GM10248 (cell line): ENCODE measurements at places on chromosomes 6 and 20.

DNA sequence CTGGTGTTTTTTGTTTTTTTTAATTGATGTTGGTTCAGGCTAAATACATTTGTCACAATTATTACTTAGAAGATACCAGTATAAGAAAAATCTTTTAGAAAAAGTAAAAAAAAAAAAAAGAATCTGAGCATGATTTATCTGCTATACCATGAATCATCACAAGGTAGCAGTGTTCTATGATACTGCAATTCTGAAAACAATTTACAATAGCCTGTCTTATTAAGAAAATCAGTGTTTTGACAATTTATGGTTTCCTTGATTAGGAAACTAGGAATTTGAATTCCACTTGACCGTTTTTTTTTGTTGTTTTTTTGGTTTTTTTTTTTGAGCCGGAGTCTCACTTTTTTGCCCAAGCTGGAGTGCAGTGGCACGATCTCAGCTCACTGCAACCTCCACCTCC is 9.3 kb upstream of the MAK start:
- DNase-seq = no peak

GRCh38 chr6:25004357-25004756 is 68.6 kb upstream of the RIPOR2 start:
- no peak for DNase-seq

GRCh38 chr6:62516291-62517141 is 230.5 kb upstream of the KHDRBS2 start:
- DNase-seq = no peak

GRCh38 chr20:48923149-48923718 is 1.7 kb downstream of the ARFGEF2 start:
- DNase-seq = no peak

- no peak for DNase-seq
Measured at GRCh38 chr6:129501740-129502660, 208.0 kb downstream of the ARHGAP18 start.

DNA sequence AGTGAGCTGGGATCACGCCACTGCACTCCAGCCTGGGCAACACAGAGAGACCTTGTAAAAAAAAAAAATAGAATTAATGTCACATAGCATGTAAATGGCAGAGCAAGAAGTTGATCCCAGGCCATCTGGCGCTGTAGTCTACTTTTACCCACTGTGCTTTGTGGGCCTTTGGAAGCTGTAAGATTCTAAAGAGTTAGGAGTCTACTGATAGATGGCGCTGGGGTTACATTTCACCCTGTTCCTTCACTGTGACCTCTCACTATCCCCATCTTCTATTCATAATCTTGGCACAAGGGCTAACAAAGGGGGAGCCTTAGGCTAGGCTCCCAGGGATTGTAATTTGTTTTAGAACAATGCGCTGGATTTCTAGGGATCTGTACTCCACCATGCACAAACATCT is 24.4 kb downstream of the SIRPD start:
- no peak for DNase-seq

DNA sequence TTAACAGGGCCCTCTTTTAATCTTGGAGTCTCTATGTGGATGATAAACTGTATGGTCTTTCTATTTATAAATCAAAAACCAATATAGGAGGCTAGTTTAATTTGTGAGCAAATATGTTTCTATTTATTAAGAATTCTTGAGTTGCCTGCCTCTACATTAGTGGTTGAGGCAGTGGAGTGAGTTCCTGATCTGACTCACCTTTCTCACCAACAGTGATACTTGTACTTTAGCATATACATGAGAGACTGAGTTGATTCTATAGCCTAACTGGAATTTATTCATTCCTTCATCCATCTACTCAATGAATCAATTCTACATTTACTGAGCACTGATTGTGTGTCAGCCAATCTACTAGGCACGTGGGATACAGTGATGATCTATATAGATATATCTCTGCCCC is 126.9 kb downstream of the TRMT11 start:
- DNase-seq = no peak

GRCh38 chr20:7503501-7503900 is 436.8 kb downstream of the HAO1 start:
- DNase-seq = no peak

DNA sequence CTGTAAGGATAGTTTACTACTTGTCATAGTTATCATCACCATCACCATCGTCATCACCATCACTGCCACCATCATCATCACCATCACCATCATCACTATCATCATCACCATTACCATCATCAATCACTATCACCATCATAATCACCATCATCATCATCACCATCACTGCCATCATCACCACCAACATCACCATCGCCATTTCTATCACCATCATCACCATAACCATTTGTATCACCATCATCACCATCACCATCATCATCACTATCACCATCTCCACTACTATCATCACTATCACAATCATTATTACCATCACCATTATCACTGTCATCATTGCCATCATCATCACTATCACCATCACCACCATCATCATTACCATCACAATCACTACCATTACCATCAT is 655.5 kb upstream of the DEFB115 start:
- no peak for DNase-seq

DNA sequence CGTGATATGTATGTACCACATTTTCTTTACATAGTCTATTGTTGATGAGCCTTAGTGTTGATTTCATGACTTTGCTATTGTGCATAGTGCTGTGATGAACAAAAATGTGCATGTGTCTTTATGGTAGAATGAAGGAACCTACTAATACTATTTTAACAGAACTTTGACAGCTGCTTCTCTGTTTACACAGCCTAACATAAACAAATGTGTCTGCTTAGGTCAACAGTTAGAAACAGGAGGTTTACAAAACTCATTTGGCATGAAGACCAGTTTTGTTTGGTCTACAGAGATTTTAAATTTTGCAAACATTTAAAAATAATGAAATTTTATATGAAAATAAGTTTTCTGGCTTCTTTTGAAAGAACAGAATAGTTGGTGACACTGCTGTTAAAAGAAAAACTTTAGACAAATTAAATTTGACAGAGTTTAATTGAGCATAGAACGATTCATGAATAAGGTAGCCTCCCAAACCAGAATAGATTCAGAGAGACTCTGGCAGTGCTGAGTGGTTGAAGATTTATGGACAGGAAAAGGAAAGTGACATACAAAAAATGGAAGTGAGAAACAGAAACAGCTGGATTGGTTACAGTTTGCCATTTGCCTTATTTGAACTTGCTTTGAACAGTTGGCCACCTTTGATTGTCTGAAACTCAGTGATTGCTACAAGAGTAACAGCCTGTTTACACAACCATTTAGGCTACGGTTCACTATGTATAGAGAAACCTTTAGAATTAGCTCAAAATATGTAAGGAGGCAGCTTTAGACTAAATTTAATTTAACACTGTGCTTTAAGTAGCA is 715.8 kb upstream of the HS3ST5 start:
- DNase-seq = no peak

DNA sequence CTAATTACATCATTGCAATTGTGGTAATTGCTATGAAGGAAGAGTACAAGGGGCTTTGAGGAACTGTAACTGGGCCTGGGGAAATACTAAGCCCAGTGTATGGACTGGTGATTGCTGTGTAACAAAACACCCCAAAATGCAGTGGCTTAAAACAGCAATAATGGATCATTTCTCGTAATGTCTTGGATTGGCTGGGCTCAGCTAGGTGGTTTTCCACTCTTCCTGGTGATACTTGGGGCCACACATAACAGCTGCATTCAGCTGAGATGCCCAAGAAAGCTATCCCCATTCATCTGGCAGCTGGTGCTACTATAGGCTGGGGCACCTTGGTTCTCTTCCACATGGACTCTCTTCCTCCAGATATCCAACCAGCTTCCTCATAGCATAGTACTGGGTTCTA is 150.3 kb downstream of the EYA2 start:
- no peak for DNase-seq

DNA sequence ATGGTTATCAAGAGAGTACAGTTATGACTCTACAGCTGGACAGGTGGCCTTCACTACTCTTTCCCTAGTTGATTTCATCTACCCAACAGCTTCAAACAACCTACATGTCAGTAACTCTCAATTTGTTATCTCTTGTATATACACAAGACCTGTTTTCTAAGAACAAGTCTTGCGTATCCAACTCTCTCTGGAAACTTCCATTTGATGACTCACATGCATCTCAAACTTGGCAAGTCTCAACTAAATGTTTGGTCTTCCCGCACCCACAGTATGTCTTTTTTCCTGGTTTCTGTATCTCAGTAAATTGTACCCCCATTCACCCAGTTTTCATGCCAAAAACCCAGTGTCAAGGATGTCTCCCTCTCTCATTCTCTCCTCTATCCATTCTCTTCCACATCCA is 97.7 kb downstream of the BTBD9 start:
- DNase-seq = no peak

- no peak for DNase-seq
Measured at GRCh38 chr6:40460380-40460779, 126.8 kb downstream of the LRFN2 start.

DNA sequence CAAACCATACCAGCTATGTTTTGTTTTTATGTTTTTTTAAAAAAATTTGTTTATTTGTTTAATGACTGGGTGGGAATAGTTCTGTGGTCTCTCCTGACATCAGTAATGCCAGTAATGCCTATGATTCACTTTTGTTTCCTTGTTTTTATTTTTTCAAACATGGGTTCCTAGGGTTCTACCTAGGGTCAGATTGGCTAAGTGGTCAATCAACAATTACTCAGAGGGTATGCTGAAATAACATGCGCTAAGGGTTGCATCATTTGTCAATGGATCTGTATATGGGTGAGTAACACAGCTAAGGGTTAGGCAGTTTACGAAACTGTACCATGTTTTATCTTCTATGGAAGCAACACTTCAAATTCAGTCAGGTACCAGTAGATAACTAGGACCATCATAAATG is 583.8 kb upstream of the GJE1 start:
- no peak for DNase-seq

DNA sequence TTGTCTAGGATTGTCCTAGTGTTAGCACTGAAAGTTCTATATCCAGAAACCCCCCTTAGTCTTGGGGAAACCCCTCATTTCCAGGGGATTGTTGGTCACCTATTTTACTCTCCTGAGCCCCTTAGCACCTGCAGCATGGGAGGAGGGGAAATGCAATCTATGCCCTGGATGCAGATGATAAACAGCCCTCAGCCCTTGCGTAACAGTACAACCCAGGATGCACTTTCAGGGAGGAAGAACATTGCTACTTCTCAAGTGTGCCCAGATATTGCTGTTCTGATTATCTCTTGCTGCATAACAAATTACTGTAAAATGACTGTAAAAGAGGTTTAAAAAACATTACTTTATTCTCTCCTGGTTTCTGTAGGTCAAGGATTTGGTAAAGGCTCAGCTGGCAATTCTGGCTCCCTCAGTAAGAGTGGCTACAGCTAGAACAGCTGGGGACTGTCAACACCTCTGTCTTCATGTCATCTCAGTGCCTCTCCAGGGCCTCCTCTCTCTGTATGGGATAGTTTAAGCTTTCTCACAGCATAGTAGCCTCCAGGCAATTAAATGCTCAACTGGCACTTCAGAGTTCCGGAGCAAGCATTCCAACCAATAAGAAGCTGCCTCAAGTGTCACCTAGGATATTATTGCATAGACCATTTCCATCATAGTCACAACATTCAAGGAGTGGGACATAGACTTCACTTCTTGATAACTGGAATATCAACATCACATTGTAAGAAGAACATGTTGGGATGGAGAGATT is 117.8 kb upstream of the FOXO3 start:
- no peak for DNase-seq

- no peak for DNase-seq
Measured at GRCh38 chr20:13784271-13784892, 337 bp downstream of the ESF1 start.
